ENCODE measurements at places on chromosomes 1 and 21.

DNA sequence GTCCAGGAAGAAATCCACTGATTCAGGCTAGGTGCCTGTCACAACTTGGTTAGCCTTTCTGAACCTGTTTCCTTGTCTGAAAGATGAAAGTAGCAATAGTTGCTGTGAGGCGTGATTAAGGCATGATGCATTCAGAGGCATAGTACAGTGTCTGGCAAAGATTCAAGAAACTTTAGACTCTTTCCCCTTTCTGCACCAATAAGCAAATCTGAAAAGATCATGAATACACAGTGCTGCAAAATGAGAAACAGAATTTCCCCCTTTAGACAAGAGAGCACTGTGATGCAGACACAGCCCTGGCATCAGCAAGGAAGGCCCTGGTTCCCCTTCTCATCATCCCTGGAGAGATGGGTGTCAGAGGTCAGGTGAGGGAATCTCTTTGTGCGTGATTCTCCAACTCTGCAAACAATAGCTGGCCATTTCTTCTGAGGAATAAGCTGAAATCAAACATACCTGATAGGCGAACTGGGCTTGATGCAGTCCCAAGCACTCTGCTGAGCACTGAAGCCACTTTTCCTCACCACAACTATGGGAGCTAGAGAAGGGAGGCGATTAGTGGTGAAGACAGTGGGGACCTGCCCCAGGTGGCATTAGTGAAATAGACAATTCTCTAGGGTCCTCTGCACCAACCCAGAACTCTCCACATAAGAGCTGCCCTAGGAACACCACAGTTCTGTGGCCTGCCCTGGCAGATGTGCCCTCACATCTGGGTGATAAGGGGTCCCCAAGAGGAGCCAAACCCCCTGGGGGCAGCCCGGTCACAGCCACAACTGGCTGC, 41.7 kb downstream of the ITPKB start:
- DNase-seq: no peak

DNA sequence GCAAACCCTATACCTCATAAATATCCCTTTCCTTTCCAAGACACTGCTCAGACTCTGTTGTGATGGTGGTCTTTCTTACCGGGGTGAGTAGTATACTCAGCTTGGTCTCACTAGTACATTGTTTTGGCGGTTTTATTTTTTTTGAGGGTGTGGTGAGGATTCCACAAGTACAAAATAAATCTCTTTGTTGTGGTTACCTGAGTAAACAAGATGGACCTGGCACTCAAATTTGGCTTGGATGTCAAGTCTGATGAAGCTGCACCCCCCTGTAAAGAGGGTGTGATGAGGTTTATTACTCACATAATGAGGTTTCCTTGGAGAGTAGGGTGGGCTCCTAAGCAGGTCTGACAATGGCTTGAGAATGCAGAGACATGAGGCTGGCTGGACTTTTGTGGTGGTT, 68.2 kb upstream of the KCNJ6 start:
- no peak for DNase-seq

DNA sequence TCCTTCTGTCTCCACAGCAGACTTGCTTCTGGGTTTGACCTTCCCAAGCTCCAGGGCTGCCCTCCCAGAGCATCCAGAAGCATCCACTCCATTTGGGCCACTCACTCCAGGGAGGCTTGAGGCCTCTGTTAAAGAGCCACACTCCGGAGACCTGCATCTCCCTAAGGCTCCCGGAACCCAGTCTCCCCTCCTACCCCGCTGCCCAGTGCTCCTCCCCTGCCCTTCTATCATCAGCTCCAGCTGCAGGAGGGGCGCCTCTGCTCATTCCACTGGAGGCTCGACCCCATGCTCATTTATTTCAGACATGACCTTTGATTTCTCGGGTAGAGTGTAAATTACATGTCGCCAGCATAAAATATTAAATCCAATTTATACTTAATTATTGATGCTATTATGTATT, 142.5 kb downstream of the SYF2 start:
- DNase-seq: no peak

GRCh38 chr1:7510389-7510931, 260.6 kb upstream of the VAMP3 start:
- no peak for DNase-seq

GRCh38 chr1:106055855-106056254, 1000.6 kb upstream of the PRMT6 start:
- no peak for DNase-seq

GRCh38 chr1:71448444-71448843, 367.6 kb upstream of the ZRANB2 start:
- no peak for DNase-seq

DNA sequence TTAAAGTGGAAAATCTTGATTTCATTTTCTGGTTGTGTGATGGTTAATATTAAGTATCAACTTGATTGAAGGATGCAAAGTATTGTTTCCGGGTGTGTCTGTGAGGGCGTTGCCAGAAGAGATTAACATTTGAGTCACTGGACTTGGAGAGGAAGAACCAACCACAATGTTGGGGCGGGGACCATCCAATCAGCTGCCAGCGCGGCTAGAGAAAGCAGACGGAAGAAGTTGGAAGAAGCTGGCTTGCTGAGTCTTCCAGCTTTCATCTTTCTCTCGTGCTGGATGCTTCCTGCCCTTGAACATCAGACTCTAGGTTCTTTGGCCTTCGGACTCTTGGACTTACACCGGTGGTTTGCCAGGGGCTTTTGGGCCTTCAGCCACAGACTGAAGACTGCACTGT, 832.6 kb upstream of the TMPRSS15 start:
- DNase-seq: no peak

GRCh38 chr1:207259391-207259790, 62.1 kb upstream of the CD55 start:
- DNase-seq: no peak

- no peak for DNase-seq
Measured at GRCh38 chr1:114010433-114011184, 31.3 kb downstream of the OLFML3 start.

GRCh38 chr1:167209044-167209443, 11.6 kb upstream of the POU2F1 start:
- DNase-seq: no peak

DNA sequence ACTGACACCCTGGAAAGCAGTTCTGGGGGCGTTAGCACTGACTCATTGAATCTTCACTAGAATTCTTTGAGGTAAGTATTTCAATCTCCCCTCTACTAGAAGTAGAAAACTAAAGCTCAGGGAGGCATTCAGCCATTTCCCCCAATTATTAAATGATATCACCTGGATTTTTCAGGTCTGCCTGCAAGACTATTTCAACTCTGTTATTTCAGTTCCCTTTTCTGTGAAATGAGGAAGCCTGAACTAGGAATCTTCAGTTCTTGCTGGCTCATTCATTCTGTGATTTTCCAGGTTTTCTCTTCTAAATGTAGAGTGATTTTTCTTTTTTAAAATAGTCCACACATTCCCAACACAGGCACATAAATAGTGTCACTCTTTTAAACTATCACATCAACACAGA, 337.0 kb upstream of the NR5A2 start:
- DNase-seq: no peak

GRCh38 chr1:155974208-155975115, 3.9 kb downstream of the ARHGEF2 start:
- DNase-seq: no peak

DNA sequence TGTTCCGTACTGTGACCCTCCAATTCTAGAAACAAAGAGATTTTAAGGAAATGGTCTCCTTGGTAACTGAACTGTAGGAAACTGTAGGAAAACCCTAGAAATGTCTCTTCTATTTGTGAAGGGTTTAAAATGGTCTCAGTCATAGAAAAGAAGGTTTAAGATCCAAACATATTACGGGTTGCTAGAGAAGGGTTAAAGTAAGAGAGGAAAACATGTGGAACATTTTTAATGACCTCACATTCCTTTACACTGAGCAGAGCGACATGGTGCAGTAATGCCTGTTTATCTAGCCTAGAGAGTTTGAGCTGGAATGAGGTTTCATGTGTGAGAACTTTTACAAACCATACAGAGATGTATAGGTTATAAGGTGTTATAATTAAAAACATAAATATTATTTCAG, 36.9 kb upstream of the C1orf105 start:
- DNase-seq: no peak

- no peak for DNase-seq
Measured at GRCh38 chr1:212633161-212633560, 24.6 kb downstream of the ATF3 start.

GRCh38 chr1:65164633-65165032, 16.6 kb downstream of the AK4 start:
- no peak for DNase-seq

DNA sequence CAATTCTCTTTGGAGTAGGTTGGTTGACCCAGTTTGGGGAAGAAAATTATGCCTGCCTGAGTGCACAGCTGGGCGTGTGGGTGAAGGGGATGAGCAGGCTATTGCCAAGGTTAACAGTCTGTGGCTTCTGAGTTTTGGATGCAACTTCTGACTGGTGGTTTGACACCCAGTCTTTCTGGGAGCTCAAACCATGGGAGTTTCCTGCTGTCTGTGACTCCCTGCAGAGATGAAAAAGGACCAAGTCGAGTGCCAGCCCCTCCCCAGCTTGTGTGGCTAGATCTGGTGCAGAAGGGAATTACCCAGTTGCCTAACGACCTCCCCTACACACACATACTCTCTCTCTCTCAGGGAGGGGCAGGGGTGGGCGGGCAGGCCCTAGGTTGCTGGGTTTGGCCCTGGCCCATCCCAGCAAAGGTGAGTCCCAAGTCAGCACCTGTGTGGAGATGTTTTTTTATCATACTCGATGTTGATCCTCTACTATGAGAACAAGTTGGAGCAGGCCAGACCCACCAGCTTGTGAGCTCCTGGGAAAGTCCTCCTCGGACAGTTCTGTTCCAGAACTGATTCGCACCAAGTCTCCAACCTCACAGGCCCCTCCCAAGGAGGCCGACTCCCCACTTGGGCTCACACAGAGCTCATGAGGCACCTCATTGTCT, 28.2 kb downstream of the PKP1 start:
- DNase-seq: no peak

All from stimulated activated CD4-positive, alpha-beta T cell treated with anti-CD3 and anti-CD28 coated beads, Interleukin-15, amount 100 ng/mL, for 1 hour (primary cell).